ENCODE measurements at places on chromosomes 7 and 10. TPM values are rescaled to one million over a fixed set of nuclear protein-coding genes. Genes with fewer than 3 reads are reported as not detected.
A peak's percentile ranks its signal among the peaks of the same experiment; 100 is the strongest.

DNA sequence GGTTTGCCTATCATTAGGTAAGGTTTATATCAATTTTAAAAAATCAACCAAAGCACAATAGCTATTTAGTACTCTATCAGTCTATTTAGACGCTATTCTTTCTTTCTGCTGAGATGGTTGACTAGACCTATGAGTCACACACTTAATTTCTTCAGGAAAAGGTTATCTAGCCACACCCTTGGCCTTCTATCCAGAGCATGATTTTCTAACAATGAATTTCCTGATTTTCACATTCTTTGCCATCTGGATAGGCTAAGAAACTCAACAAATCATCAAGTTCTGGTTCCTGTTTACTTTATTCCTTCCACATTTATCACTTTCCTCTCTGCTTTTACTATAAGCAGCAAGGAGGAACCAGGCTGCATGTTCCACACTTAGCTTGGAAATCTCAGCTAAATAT, 8.1 kb downstream of the PRPS1L1 start:
- no peak for DNase-seq

DNA sequence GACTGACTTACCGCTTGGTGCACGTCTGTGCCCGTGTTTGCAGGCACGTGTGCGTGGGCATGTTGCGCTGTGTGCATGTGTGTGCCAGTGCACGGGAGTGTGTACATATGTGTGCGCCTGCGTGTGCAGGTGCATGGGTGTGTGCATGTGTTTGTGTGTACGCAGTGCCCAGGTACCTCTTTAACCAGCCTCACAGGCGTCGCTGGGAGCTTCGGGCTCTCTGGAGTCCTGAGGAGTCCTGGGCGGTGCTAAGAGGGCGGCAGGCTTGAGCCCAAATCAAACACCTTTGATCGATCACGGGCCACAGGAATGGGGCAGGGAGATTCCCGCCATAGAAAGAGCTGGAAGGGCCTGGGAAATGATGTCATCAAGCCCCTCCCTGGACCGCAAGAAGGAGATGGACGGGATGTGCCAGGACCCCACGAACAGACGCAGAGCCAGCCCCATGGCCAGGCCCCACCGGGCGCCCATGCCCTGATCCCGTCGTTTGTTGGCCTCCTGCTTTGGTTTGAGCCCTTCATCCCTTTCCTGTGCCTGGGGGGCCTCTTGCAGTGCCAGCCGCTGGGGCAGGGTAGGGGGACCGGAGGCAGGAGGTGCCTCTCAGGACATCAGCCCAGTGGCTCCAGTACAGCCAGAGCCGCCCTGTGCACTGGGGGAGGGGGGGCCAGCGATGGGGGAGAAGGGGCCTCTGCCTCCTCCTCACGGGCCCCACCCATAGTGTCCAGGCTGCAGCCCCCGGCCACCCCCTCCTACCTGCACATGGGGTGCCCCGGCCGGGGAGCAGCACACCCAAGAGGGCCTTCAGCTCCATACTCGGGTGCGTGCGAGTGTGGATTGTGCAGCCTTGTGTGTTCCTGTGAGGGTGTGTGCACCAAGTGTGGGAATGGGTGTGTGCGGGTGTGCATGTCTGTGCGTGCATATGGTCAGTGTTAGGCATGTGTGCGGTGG, 5.8 kb downstream of the KNDC1 start:
- DNase-seq: peak; percentile 69

DNA sequence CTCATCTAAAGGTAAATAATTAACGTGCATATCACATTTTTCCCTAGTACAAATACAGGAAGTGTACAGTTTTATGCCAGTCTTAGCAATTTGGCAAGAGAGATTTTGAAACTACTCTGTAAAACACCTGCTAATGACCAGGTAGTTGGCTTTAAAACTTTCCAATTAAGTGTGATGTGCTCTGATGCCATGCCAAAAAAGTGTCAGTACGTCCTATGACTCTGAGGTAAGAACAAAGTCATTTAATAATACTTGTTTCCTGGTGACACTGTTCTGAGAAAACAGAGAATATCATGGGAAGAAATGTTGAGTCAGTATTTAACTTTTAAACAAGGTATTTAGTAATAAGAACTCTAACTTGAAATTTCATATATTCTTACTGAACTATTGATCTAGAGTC, 9.6 kb downstream of the PDZD8 start:
- no peak for DNase-seq

- no peak for DNase-seq
Measured at GRCh38 chr7:26183545-26184280, 16.8 kb downstream of the HNRNPA2B1 start.

GRCh38 chr7:29386196-29386765, 177.4 kb upstream of the PRR15 start:
- DNase-seq: no peak

DNA sequence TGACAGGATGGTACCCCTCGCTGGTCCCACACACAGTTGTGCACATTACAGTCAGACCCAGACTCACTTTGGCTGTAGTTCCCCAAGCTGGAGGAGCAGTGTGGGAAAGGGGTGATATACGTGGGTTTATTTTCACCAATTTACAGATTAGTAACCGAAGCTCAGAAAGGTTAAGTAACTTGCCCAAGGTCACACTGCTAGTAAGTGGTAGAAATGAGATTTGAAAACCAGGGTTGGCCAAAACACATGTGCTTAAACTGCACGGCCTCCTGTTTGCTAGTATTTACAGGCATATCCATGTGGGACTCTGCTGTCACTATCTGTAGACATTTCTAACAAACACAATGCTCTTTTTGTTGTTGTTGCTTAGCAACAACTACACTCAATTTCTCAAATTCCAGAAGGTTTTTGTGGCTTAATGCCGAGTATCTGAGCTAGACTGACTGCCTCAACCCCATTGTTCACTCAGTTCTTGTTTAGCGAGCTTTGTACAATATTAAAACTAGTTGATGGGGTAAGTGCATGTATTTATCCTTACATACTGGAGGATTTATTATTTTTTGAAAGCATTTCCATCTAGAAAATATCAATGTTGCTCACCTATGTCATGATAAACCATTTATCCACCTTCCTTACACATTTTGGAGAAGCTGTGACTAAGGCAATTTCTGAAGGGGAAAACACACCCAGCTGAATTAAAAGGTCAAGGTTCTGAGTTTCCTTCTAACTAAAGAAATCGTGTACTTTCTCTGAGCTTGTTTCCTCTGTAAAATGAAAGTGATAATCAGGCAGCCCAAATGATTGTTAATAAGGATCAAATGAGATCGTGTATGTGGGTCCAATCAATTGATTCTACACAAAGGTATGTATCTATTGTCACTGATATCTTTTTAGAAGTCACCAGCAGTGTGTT, 5.3 kb upstream of the TMEM139 start:
- DNase-seq: no peak

- DNase-seq: no peak
Measured at GRCh38 chr7:50595491-50596102, 30.4 kb upstream of the DDC start.

- DNase-seq: no peak
Measured at GRCh38 chr10:52744057-52744805, 28.4 kb downstream of the MBL2 start.

DNA sequence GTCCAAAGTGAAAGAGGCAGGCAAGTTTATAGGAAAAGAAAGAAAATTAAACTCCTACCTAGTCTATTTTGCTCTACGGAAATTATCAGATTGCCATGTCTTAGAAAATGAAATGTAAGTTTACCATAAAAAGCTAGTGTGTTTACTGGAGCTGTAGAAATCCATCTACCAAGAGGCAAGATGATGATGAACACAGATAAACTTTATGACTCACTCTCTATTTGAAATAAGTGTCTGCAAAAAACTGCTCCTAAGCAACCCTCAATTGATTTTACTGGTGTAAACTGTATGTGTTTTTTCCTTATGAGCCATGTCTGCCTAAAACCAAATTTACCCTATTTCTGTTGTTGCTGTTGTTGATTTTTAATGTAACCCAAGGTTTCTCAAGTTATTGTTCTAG, 73.8 kb upstream of the TMEM106B start:
- no peak for DNase-seq

- no peak for DNase-seq
Measured at GRCh38 chr7:104627516-104627915, 299.1 kb downstream of the LHFPL3 start.

- no peak for DNase-seq
Measured at GRCh38 chr10:22648547-22648961, 65.8 kb downstream of the PIP4K2A start.

GRCh38 chr7:18420748-18421147, 74.8 kb upstream of the HDAC9 start:
- no peak for DNase-seq

GRCh38 chr10:48695636-48696534, 11.2 kb downstream of the WDFY4 start:
- DNase-seq: no peak

GRCh38 chr7:100559127-100559526, 14.6 kb downstream of the SAP25 start:
- no peak for DNase-seq

DNA sequence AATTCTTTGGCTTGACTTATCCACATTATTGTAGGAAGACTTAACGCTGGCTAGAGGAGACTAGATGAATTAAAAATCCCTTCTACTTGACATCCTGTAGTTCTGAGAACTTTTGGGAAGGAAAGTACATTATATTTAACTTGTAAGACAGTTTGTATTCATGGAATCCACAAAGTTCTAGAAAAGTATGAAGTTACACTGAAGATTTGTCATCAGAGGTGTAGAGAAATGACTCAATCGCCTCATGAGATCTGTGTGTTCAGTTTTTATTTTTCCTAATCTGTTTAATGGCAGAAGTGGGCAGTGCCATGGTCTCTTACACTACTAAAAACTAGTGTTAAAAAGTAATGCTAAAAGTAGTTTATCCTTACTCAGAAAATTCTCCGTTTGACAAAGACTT, 89.1 kb upstream of the SMIM30 start:
- DNase-seq: no peak

DNA sequence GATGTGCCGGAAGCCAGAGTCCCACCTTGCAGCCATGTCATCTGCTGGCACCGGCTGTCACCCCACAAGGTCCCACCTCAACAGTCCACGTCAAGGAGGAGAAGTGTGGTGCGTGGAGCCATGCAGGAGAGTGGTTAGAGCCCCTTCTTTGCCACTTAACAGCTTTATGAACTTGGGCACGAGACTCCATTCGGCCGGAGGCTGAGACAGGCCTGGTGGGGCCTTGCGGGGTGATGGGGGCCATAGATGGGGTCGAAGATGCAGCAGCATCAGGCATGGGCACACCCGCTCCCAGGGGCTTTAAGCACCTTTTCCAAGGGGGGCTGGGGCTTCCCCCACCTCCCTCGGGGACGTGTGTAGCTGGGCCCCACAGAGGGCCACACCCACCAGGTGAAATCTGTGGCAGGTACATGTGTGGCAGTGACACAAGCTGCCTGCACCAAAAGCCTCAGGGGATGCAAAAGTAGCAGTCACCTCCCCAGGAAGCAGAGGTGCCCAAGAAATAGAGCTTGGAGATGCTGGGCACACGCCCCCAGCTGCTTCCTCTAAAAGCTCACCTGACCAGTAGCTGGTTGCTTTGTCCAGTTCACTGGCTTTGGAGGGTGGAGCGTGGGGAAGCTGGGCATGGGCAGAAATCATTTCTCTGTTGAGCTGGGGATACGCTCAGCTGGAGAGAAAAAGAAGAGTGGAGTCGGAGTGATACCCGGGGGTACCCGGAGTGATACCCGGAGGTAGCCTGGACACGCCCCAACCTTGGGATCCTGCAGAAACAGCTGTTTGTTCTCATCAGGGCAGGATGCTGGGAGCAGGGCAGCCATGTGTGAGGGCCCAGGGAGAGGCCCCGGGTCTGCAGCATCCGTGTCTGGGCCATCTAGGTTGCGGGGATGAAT, 199.8 kb downstream of the EBF3 start:
- DNase-seq: peak; percentile 70

GRCh38 chr10:90432866-90433265, 425.0 kb downstream of the HTR7 start:
- no peak for DNase-seq

DNA sequence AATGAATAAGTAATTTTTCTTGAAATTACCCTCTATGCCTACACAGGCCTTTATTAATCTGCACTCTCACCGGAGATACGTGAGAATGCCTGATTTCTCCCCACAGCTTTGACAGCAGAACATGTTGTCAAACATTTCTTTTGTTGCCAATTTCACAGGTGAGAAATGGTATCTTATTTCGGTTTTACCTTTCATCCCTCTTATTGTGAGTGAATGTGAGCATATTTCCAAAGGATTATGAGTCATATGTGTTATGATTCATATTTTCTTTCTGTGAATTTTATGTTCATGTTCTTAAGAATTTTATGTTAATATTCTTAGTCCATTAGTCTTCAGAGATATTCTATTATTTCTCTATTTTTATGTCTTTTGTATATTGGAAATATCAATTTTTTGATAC, 965.1 kb downstream of the CCSER2 start:
- DNase-seq: no peak

DNA sequence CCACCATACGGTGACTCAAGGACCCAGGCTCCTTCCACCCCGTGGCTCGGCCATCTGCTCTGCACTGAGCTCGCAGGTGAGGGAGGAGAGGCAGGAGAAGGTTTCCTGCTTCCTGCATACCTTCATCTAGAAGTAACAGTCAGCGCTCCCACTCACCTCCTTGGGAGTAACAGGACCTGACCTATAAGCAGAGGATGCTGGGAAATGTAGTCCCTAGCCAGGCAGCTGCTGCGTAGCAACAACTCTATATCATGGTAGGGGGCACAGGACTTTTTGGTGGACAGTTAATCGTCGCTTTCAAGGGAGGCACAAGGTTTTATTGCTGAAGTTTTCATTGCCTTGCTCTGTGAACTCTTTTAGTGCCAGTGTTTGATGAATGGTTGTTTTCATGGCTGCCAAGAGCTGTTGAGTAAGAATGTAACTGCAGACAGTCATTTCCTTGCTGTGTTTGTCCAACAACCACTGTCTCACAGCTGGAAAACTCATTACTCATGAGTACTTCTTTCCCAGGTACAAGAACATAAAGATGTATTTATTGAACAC, 10.2 kb upstream of the ZFYVE27 start:
- DNase-seq: no peak

GRCh38 chr10:13887761-13888160, 301.0 kb downstream of the PRPF18 start:
- no peak for DNase-seq

ASB10 gene
- 17.3 TPM for total RNA-seq

ACTL6B gene
- not detected for total RNA-seq

C7orf33 gene
- total RNA-seq: not detected

SPDYE8 gene
- not detected for total RNA-seq

CLRN3 gene
- not detected for total RNA-seq

PNLIPRP1 gene
- total RNA-seq: not detected

IGF2BP3 gene
- 0.16 TPM for total RNA-seq

PAX4 gene
- not detected for total RNA-seq

ZNF239 gene
- total RNA-seq: 1.7 TPM

PODXL gene
- 76.2 TPM for total RNA-seq

GIMAP8 gene
- total RNA-seq: 16.3 TPM

MSANTD7 gene
- total RNA-seq: 6.0 TPM

IKZF1 gene
- total RNA-seq: 2.2 TPM

VAX1 gene
- total RNA-seq: not detected

SEMA3D gene
- total RNA-seq: 1.9 TPM
